ENCODE measurements at places on chromosomes 7 and 10. TPM values are rescaled to one million over a fixed set of nuclear protein-coding genes. Genes with fewer than 3 reads are reported as not detected.

MYH16 gene
- not detected for total RNA-seq

PSMC2 gene
- 142 TPM for total RNA-seq

TCF7L2 gene
- total RNA-seq = 0.60 TPM

ZNF248 gene
- 9.1 TPM for total RNA-seq

SPDYE8 gene
- not detected for total RNA-seq

CHST15 gene
- total RNA-seq = 0.20 TPM

PARP12 gene
- 146 TPM for total RNA-seq

GATA3 gene
- total RNA-seq = 112 TPM

PDE6C gene
- total RNA-seq = not detected

CALHM3 gene
- total RNA-seq = 0.48 TPM

TEX47 gene
- total RNA-seq = not detected

- DNase-seq = no peak
These were observed 6.3 kb upstream of the XPNPEP1 start for GRCh38 chr10:109929501-109930219.

- DNase-seq = no peak
These were observed 54.8 kb downstream of the MPP7 start for GRCh38 chr10:28248092-28248491.

DNA sequence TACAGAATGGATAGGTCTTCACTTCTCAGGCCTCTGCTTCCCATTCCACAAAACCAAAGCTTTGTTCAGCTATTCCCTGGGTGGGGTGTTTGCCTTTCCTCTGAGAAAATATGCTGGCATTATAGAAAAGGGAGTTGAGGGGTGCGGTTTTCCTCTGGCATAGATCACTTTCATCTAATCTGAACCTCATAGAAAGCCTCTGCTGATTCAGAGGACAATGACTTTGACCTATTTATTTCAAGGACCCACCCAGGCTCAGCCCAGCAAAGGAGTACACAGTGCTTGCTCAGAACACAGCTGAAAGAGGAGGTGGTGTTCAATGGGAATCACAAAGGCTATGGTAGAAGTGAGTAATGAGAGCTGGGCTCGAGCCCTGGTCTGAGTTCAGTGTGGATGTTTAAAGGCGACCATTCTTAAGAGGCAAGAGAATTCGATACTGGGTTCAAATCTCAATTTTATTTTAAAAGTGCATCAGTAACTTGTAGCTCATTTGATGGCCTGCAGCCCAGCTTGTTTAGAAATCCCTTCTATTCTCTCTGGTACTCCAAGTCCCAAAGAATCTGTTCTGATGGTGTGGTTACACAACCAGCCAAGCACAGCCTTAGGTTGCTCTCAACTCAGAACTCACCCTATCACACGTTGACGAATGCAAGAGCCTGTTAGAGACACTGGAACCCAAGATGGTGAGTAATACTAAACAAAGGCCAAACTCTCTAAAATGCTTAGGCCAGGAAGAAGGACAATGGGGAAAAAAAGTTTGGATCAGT, 1012.8 kb downstream of the LRMDA start:
- DNase-seq = no peak

GRCh38 chr7:73504920-73505319, 17.2 kb downstream of the BAZ1B start:
- DNase-seq = no peak

- DNase-seq = no peak
These were observed 35.4 kb upstream of the ZNF107 start for GRCh38 chr7:64630496-64630895.

DNA sequence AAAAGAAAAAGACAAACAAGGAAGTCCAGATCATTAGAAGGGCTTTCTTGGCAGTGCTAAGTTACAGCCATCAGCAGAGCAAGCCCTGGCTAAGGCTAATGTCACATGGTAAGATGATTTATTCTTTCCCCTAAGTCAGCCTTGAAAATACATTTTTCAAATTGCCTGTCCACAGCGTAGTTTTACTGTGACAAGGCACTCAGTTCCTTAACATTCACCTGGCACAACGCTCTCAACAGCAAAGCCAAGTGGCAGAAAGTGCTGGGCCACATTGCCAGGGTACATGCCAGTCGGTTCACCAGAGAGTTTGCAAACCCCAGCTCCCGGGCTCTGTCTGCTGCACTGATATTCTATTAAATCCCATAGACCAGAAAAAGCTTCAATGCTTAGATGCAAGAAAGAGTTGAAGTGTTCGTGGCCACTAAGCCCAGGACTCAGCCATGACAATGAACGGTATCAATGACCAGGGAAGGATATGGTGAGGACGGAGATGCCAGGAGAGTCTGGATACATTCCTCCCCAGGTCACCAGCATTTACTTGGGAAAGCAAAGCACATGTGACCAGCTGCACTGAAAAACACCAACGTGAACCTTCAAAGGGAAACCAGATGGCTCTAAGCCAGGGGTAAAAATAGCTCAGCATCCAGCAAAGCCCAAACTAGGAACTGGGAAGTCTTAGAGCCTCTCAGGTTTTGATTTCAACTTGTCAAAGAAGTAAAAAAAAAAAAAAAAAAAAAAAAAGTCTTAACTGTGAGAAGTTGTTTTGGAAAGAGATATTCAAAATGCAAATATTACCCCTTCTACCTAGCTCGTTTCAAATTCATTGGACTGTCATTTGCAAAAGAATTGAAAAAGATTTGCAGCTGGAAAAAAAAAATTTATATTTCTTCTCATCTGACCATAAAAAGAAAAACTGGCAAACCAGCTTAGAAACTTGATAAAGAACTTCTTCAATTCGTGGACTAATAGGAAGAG, 23.9 kb upstream of the MPP7 start:
- DNase-seq = no peak

- no peak for DNase-seq
These were observed 7.4 kb upstream of the PFKFB3 start for GRCh38 chr10:6195376-6195775.

DNA sequence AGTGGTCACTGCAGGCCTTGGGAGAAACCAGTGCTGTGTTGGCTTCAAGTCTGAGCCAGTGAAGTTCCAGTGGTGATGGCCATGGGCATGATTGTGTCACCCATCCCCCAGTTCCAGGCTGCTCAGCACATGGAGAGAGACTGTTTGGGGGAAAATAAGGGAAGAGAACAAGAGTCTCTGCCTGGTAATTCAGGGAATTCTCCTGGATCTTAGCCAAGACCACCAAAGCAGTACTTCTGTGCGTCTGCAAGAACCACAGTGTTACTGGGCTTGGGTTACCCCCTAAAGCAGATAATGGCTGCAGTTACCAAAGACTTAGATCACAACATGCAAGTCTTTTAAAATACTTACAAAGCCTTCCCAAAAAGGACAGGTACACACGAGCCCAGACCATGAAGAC, 225.0 kb upstream of the SEMA3C start:
- no peak for DNase-seq

- no peak for DNase-seq
These were observed 131.3 kb upstream of the NPS start for GRCh38 chr10:127417686-127418401.

DNA sequence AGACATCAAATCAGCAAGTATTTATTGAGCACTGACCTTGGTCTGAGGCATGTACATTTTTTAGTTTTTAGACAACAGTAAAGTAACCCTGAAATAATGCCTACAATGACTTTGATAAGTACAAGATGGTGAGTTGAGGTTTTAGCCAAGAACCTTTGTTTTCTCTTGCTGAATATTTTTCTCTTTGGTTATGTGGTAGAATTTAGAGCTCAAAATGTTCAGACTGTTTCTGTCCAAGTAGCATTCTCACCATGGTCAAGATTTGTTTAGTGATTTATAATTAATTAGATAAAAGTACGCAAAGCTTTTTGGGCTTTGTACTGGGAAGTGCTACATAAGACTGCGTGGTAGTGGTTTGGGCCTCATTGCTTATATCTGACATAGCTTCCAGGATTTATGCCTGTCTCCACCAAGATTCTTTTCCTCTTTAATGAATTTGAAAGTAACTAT, 102.4 kb downstream of the KAT6B start:
- DNase-seq = no peak

DNA sequence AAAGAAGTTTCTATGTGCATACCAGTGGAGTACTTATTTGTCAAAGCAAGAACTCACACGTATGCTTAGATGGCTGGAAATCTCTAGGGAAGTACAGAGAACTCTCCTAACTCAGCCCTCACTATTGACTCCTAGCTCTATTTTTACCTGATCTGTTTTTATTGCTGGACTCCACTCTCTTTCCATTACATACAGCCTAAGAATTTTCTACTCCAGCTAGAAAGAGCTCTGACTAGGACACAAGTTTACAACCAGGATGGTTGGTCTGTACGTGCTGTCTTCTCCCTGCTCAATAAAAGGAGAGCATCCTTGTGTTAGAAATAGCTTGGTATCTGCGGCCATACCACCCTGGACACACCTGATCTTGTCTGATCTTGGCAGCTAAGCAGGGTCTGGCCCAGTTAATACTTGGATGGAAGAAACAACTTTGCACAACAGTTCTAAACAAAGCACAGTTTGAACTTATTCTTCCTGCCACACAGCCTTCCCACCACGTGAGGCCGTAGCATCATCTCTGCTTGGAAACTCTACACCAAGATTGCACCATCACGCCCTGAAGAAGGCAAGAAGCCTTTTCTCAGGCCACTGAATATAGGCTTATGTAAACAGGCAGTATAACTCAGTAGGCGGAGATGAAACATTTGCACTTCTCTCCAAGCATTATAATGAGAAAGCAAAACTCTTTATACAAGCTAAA, 50.7 kb downstream of the KCNMA1 start:
- DNase-seq = no peak

GRCh38 chr7:30846378-30846777, 65.3 kb upstream of the AQP1 start:
- DNase-seq = no peak

- DNase-seq = no peak
These were observed 223.9 kb downstream of the TCERG1L start for GRCh38 chr10:131087464-131088215.

- no peak for DNase-seq
These were observed 39.4 kb upstream of the CHCHD3 start for GRCh38 chr7:133121175-133121844.

DNA sequence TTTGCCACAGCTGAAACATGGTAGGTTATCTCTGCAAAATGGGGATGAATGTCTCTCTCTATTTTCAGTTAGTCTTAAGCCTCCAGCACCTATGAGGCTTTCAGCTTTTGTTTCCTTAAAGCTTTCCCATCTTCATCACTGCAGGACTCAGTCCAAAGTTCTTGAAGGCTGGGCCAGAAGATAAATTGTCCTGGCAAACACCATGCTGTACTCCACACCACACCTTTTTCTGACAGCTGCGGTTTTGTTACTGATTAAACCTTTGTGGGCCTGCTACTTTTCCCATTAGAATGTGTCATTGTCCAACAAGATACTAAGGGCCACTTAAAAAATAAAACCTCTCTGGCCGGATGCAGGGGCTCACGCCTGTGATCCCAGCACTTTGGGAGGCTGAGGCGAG, 87.2 kb upstream of the A1CF start:
- DNase-seq = no peak

DNA sequence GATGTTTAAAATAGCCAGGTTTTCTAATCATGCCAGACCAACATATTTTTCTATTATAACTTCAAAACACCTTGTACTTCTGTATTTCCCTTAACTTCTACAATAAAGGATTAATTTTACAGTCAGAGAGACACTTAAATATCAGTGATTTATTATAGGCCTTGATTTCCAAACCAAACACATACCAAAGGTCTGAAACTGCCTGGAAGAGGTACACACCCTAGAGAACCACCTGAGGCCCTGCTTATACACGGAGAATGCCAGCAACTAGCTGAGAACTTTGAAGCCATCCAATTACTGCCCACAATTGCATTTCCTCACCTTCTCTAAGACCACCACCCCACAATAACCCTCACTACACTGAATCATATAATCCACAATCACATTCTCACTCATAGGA, 4.9 kb downstream of the CCDC6 start:
- DNase-seq = no peak

DNA sequence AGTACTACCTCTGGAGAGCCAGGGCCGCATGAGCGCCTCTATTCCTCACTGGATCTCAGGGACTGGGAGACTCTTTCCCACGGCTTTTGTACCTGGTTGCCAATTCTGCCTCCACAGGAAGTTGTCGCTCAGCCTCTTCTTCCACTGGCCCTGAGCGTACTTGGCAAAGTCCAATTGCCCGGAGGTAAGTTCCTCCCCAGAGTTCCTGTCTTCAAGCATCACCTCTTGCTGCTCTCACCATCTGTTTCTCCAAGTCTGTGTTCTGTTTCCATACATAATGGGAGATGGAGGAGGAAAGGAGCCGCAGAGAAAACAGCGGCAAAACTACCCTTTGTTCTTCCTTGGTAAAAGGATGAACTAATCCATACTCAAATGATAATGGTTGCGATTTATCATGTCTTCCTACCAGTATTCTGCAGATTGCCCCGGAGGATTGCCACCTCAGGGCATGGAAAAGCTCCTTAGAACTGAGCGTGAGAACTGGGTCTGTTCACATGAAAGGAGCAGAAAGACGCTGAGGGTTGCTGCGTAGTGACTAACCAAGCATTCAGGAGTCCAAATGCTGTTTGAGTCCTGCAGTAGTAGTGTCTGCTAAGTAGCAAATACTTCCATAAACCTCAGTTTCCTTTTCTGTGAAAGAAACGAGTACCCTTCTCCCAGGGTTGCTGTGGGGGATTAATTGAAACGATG, 170.2 kb upstream of the GLI3 start:
- no peak for DNase-seq

- no peak for DNase-seq
These were observed 40.3 kb downstream of the NRCAM start for GRCh38 chr7:108415821-108416536.

DNA sequence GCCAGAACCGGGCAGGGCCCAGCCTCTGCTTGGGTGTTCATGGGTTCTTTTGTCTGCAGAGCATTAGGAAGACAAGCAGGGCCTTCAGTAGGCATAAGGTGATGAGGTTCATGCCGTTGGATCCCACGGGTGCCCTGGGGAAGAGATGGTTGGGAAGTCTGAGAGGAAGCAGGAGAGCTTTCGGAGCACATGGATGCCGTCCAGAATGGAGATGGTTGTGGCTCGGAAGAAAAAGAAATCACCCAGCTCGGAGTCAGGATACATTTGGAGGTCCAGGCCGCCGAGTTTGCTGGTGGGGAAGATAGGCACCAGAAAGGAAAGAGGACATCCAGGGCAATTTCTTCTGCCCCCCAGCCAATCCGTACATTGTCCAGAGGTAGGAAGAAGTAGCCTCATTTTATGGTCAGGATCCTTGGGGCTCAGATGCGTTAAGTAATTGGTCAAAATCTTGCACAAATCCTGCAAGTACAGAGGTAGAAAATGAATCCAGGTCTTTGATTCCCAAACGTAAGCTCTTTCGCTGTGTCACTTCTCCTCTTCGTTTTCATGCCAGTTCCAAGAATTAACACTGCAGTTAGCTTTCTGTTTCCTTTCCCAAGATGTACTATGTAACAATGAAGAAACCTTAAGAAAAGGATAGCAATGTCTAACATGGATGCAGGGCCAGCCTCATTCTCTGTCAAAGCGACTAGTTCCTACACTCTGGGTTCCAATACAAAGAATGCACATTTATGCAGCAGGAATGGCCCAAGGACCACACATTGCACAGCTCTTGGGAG, 147.8 kb upstream of the KLF6 start:
- no peak for DNase-seq

DNA sequence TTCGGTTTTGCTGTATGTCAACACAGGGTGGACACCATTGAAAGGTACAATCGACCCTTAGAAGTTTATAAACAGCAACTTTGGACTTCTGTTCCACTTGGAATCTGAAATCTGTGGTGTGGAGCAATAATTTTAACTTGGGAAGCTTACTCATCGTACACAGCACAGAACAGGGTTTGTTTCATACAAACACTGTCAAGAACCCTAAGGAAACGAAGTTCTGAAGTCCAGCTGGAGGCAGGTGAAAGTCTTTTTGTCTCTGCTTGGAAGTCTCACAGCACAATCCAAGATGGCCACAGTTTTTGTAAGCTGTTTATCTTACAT, 31.5 kb downstream of the NMT2 start:
- DNase-seq = no peak

- no peak for DNase-seq
These were observed 2.7 kb downstream of the VGF start for GRCh38 chr7:101162551-101163278.

Measured in activated CD4-positive, alpha-beta memory T cell treated with anti-CD3 and anti-CD28 coated beads, Interleukin-2, amount 10 ng/mL, durations not matched to agents 7 days and 5 days (primary cell).